ENCODE measurements at places on chromosomes 2 and 18.

DNA sequence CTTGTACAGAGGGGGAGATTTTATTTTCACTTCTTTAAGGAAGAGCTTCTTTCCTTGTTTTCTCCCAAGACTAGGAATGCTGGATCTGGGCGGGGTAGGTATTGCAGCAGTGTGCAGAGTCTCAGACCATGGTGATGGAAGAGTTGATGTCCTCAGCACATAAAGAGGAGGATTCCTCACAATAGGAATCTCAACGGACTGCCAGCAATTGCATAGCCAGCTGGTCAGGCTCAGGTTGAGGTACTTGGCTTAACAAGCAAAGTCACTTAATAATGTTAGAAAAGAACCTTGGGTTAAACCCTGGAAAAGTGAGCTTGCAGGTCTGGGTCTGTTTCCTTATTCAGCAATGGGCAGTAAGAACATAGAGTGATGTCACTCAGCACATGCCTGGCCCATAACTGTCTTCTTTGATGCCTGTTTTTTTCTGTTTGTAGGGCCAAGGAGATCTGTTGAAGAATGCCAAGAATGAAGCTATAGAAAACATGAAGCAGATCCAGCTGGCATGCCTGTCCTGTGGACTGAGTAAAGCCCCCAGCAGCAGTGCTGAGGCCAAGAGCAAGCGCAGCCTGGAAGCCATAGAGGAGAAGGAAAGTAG lies 342.1 kb downstream of the PLCL1 start:
- DNase-seq, result no peak

DNA sequence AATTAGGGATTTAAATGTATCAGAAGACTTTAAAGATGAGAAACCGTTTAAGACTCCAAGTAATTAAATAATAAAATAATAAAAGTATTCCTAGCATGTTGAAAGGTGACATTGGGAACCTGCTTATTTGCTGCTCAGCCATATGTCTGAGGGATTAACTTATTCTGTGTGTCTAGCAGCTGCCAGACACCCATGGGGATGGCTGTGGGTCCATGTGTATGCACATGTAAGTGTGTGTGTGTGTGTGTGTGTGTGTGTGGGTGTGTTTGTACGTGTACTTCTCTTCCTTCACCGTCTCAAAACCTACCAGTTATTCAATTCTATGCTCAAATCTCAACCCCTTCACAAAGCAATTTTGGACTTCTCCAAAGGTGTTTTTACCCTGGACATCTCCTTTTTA lies 124.5 kb downstream of the SETBP1 start:
- DNase-seq, result no peak

- DNase-seq, result no peak
Observed at GRCh38 chr2:69740502-69740951, 1.4 kb upstream of the ANXA4 start.

- DNase-seq, result no peak
Observed at GRCh38 chr2:147560810-147561535, 283.9 kb upstream of the ACVR2A start.

DNA sequence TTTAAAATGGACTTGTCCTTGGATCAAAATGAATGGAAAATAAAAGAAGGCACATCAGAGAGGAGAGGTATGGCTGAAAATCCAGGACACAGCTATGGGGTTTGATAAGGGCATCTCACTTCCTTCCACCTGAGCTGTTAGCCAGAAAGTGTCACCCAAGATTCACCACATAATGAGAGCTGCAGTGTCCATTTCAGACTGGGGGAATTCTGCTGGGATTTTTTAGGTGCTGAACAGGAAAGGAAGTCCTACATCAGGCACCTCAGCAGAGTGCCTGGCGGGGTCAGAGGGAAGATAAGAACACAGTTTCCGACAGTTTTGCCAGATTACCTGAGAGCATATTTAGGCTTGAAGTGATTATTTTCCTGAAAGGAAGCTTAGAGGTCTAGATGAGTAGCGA lies 187.6 kb upstream of the HNMT start:
- DNase-seq, result no peak

DNA sequence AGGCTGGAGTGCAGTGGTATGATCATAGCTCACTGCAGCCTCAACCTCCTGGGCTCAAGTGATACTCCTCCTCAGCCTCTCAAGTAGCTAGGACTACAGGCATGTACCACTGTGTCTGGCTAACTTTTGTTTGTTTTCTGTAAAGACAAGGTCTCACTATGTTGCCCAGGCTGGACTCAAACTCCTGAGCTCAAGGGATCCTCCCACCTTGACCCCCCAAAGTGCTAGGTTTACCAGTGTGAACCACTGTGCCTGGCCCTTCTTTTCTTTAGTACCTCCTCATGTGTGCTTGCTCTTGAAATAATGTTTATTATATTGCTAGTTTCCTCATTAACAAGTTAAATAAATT lies 19.0 kb upstream of the COBLL1 start:
- DNase-seq, result no peak
